ENCODE measurements at places on chromosomes 11 and 22.

DNA sequence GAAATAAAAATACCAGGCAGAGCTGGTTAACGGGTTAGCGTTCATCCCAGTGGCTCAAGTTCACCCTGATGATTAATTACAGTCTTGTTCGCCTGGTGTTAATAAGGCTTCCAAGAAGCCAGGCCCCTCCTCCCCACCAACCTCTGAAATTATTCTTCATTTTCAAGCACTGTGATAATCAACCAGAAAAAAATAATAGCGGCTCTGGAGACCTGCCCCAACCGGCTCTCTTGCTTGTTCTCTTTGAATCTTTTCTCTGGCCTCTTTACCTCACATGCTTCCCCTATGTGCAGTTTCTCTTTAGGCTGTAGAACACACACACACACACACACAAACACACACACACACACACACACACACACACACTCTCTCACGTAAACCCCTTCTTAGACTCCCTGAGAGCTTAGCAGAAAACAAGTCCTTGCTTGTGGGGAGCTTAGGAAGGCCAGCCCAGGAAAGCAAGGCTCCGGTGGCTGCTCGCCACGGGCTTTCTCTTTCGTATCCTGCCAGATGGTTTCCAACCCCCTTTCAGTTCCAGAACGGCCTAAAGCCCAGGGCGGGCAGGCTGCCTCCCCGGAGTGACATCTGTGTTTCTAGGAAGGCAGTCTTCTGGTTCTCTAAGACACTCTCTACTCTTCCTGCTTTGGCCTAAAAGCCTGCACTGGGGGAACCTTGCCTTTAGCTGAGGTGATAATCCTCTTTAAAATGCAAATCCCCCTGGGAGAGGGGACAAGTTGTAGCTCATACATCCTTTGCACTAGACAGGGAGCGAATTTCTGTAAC lies 106.4 kb upstream of the SESN3 start:
- DNase-seq: peak; percentile 45

DNA sequence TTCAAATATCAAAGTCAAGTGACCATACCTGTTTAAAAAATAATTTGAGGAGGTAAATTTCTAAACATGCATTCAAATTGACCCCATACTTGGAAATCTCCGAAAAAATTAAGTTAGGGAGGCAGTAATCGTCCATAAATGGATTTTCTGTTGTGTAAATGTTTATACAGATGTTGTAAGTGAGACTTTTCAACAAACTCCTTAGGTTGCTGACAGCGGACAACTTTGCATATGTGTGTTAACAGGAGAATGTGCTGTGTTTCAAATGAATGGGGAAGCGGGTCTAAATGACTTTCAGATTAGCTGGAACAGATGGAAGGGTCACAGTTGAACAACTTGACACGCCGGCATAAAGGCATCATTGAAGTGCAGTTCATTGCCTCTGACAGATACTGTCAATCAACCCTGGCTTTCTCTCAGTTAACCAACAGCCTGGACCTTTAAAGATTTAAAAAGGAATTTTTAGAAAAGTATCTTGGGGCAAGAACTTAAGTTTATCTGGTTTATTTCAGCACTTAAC lies 98.2 kb upstream of the DBX1 start:
- DNase-seq: no peak

- peak; percentile 25 for DNase-seq
Observed at GRCh38 chr22:35726933-35727332, 9.3 kb downstream of the APOL5 start.

DNA sequence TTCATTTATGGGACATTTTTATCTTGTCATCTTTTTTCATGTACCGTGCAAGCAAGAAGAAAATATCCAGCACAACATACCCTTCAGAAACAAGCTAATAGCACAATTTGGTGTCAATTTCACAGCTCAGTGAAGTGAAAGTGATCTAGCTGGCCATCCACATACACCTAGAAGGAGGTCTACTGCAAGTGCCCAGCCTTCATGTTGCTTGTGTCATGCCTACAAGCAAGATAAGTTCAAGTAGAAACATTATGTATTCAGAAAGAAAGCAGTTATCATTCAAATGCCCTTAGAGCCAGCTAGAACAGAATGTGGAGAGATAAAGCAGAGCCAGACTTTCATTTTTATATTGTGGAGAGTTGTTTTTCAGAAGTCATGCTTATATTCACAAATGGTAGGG lies 325.7 kb upstream of the PITPNB start:
- DNase-seq: no peak

DNA sequence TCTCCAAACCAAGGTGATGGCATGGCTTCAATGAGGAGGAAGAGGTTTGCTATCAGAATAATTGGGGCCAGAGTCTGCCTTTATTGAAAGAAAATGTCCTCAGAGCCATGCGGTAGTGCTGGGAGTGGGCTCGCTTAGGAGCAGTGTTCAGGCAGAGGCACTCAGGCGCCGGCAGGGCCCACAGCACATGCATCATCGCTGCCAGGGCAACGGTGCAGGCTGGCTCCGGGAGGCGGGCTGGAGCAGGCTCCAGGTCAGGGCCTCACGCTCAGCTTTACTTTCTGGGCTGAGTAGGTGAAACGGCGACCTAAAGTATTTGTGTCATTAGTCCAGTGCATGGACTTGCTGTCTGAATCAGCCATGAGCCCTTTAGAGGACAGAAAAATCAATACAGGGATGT lies 169.9 kb upstream of the CCDC90B start:
- no peak for DNase-seq

DNA sequence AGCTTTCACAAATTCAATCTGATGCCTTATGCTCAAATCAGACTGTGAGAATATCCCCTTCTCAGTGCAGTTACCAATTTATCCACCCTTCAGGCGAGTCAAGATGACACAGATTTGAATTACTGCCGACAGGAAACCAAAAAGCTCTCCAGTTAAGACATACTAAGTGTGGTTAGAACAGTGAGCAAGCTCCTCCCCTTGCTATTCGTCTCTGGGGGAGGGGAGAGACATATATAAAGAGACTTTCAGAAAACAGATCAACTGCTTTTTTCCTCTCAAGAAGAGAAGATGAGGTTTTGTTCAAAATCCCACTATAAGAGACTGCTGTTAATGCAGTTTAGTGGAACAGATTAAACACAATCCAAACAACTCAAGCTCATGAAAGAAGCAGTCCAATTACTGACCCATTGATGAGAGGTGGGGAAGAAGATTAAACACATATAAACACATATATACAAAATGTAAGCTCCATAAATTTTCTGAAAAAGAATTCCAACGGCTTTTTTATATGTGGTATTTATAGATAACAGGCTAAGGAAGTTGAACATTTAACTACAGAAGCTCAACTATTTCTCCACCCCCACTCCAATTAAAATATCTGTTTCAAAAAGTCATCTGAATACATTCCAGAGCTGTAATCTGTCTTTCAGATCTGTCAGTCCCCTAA lies 102.7 kb downstream of the MRTFA start:
- peak; percentile 48 for DNase-seq

DNA sequence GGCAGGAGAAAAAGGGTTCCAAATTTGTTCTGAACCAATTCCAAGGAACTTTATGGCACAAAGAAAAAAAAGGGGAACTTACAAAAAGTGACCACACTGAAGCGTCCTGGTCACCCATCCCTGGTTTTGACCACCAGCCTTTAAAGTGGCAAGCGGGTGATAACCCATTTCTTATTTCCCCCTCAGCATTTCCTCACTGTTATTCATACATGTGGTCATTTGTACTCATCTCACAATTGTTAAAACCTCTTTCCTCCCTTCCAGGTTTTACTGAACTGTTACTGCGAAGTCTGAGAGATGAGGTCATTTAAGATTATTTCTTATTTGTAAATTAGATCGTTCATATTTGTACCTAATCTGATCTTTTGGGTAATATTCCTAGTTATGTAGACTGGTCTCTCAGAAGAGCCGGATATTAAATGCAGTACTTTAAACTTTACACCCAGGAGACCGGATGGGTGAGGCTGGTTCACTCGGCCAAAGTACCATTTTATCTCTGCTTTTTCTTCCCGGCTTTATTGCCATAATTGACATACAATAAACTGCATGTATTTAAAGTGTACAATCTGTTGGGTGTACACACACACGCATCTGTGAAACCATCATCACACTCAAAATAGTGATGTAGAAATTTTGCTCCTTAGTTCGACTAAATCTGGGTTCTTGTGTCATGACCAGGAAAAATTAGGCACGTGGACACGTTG lies 47.0 kb downstream of the CDPF1 start:
- DNase-seq: no peak

GRCh38 chr11:84673753-84674152 lies 953.4 kb downstream of the DLG2 start:
- DNase-seq: peak; percentile 89

DNA sequence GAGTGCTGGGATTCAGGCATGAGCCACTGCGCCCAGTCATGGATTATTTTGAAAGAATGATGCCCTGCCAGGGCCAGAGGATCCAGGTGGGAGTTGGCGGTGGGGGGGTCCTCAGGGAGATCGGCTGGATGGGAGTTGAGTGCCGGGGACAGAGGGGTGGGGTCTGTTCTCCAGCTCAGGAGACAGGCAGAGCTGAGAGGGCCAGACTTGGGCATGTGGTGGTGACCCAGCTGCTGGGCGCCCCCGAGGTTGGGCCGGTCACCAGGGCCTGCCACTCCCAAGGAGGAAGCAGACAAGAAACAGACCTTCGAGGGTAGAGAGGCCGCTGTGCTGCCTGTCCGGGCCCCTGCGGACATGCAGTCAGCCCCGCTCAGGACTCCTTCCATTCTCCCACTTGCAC lies 11.8 kb upstream of the PRODH start:
- DNase-seq: no peak

- DNase-seq: no peak
Observed at GRCh38 chr11:17779861-17780594, 45.4 kb downstream of the KCNC1 start.

DNA sequence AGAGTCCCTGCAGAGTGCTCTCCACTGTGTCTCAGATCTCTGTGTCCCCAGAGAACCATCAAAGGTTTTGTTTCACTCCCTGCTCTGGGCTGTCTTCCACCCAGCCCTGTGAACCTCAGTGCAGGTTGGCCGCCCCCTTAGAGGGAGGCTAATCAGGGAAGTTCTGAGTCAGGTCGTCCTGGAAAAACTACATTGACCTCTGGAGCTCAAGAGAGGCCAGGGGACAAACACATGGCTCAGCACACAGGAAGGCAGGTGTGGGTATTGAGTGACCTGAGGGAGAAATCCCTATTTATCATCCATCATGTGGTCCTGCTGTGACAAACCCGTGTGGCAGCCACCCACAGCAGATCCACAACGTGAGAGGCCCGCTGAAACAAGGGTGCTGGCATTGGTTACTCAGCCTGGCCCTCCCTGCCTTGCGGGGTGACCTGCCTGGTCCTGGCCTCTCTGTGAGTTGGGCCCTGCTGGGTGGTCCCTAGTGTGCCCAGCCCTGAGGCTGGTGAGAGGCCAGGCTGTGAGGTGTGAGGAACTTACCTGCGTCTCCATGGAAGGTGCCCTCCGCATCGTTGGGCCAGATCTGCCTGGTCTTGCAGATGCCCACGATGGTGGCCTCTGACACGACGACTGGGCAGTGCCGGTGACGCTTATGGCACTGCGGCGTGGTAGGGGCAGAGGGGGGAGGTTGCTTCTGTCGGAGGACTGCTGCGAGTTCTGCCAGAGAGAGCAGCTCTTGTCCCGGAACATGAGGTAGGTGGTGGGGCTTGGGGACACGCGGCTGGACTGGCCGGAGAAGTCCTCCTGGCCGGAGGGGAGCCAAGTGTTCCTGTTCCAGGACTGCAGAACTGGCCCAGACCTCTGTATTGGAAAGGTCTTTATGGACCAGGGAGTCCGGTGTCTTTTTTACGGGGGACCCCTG lies 669 bp upstream of the BCR start:
- no peak for DNase-seq

DNA sequence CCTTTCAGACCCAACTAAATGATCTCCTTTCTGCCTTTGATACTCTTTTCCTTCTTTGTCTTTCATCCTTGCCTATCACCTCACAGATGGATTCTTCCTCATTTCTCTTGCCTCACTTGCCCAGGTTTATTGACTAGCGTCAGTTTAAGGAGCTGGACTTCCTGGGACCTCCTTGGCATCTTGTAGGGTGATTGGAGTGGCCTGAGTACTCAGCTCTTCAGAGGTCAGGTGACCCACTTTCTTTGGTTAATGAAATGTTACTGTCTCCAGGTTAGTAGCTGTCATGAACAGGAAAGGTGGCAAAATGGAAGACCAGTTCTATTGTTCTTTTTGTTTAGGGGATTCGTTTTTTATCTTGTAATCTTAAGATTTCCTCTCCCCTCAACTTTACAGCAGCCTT lies 4.6 kb upstream of the BACE1-AS start:
- no peak for DNase-seq

GRCh38 chr11:844693-845644 lies 2.3 kb downstream of the TSPAN4 start:
- DNase-seq: peak; percentile 85

GRCh38 chr11:102630598-102631448 lies 5.7 kb upstream of the MMP20 start:
- no peak for DNase-seq

DNA sequence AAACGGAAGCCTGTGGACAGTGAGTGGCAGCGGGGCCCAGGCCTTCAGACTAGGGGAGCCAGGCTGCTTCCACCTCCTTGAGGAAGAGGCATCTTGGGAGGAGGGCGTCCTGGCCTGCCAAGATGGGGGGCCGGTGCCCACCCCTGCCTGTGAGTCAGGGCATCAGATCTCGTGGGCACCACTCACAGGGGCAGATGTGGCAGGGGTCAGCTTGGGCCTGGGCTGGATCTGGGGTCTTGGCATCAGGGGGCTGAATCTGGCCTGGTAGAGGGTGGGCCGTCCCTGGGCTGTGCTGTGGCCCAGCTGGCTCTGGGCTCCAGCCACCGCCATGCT lies 24.1 kb upstream of the TH start:
- no peak for DNase-seq

GRCh38 chr11:111253630-111254029 lies 8.1 kb downstream of the POU2AF2 start:
- DNase-seq: no peak

DNA sequence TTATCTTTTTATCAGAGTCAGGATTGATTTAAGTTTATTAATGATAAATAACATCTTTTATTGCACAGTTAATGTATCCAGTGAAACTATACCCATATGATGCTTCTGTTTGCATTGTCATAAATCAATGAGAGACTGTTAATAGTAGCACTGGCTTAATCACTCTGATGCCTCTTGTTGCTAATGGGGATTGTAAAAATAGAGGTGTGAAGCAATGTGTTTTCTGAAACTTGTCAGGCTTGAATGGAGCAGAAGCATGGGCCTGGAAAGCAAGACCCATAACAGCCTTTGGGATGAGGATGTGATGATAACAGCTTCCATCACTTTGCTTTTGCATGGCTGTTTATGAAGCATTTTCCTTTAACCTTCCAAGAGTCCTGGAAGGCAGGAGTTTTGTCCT lies 319.7 kb downstream of the DDX10 start:
- DNase-seq: no peak

Data from RPMI8226 (cell line).